ENCODE measurements at places on chromosomes 7 and 10.

DNA sequence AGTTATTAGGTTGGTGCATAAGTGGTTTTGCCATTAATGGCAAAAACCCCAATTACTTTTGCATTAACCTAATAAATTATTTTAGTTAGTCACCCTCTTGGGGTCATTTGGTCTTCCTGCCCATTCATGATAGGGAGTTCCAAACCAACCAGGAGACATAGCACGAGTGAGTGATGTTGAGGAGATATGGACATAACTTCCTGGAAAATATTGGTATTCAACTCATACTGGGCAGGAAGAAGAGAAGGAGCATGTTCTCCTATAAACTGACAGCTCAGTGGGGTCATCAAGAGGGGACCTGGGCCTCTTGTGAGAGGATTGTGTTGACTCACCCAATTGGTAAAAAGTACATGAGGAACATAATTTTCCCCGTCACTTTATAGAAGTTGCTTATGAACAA lies 23.7 kb downstream of the SPAG6 start:
- no peak for DNase-seq

GRCh38 chr10:74190494-74190893 lies 39.5 kb downstream of the ADK start:
- no peak for DNase-seq

DNA sequence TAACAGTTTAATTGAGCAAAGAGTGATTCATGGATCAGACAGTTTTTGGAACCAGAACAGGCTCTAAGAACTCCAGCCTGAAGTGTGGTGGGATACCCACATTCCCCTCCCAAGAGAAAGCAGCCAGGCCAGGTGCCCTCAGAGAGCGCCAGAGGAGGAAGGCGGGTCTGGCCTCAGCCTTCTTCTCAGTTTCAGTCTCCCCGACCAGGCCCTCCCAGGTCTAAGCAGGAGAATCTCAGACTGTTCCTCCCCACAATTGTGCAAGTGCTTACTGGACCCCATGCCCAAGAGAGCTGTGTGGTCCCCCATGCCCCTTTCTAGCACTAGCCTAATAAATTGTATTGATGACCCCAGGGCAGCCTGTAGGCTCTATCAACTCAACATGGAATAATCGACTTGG lies 25.6 kb downstream of the PPIF start:
- DNase-seq, result no peak

- DNase-seq, result no peak
Measured at GRCh38 chr10:124649214-124649613, 95.0 kb downstream of the FAM53B start.

DNA sequence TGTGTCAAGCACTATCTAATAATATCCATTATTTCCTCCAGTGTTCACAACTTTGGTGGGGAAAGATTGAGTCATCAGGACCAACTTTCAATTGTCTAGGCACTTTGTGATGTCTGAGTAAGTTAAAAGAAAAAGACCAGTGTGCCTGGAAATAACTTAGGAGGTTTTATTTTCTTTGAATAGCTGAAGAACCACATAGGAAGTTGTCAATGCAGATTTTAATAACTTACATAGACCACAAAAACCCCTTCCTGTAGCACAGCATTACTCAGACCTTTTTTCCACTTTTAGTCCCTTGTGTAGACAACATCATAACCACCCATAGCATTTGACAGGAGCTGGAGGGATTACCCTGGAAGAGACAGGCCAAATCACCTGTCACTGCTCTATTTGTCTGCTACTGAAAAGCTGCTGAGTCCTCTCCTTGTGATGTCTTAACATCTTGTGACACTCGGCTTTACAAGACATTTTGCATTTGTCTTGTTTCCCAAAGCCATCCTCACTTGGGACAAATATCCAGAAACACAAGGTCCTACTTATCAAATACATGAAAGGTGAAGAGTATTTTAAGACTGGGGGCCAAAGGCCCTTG lies 241.5 kb upstream of the PTER start:
- no peak for DNase-seq

DNA sequence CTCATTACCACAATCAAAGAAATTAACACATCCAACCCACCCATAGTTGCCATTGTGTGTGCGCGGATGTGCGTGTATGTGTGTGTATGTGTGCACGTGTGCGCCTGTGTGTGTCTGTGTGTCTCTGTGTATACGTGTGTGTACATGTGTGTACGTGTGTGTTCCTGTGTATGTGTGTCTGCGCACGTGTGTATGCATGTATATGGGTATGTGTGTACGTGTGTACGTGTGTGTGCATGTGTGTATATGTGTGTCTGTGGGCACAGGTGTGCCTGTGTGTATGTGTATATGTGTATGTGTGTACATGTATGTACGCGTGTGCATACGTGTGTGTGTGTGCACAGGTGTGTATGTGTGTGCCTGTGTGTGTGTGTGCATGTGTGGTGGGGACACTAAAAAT lies 48.9 kb downstream of the EGFR start:
- DNase-seq, result no peak

Measured in neuronal stem cell (in vitro differentiated cells).